ENCODE measurements at places on chromosomes 12 and 14.
A peak's percentile ranks its signal among the peaks of the same experiment; 100 is the strongest.

- peak; percentile 21 for DNase-seq
These were observed 772 bp downstream of the SCARB1 start for GRCh38 chr12:124862768-124863415.

DNA sequence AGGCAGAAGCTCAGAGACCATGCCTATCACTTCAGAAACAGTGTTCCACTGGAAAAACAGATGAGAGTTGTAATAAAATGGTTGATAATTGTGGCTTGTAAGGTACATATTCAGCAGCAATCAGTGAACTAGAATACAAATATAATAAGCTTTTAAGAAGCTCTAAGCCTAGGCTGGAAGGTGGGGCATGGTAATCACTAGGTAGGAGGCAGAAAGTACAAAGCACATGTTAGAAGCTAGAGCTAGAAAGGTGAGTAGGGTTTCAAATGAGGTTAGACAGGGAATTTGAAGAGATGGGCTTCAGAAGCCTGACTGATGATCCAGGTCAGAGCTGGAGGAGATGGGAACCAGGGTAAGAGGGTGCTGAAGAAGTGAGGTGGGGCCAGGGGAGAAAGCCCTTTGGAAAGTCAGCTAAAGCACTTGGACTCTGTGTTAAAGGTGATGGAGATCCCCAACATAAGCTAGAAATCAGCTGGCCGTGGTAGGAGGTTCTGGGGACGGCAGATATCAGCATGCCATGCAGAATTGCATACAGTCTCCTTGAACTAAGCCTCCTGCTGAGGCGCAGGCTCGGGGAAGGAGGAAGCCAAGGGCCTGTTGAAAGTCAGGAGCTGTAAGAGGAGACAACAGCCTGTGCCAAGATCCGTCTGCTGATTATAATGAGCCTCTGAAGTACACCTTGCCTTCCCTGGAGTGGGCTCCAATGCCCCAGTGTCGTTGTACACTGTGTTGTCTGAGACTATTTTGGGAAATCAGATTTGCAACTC, 659.4 kb downstream of the BCL11B start:
- no peak for DNase-seq

- DNase-seq: no peak
These were observed 34.5 kb downstream of the USP44 start for GRCh38 chr12:95516757-95517156.

DNA sequence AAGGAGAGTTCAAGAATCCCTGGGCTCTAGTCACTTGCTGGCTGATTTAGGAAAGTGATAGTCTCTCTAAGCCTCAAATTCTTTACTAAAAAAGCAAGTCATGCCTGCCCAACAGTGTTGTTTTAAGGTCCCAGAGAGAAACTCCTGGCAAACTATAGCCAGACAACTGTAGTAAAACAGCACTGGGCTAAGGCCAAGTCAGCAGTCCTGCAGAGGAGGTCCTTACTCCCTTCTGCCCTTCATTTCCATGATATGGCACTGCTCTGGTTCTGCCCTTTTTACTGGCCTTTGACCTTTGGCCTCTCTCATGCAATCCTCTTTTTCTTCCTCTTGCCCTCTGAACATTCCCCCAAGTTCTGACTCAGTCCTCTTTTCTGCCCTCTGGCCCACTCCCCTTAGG, 74.9 kb downstream of the VWF start:
- DNase-seq: no peak

DNA sequence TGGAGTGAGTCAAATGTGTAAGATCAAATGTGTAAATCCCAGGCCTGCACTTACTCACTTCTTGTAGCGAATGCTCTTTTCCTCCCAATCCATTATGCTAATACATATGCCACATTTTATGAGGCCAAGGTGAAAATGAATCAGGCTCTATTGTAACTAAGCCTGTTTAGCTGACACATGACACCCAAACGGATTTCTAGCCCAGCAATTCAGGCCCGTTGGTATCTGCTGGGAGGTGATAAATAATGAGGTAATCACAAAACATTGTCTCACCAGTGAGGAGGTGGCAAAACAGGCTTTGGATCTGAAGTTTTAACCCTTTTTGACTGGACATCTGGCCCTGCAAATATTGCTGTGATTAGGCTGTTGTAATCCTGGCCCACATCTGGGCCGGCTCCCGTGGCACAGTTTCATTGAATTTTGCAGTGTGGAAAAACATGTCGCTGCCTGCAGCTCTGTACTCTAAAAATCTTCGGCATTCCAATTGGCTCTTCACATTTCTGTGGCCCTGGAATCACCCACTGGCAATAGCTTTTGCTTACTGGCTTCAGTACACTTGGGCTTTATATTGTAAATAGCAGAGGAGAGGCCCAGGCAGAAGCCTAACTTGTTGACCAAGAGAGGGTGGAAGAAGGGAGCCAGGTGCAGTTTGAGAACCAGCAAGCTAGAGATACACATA, 106.1 kb downstream of the PAX9 start:
- DNase-seq: no peak

GRCh38 chr12:124481772-124482566, 85.4 kb downstream of the NCOR2 start:
- no peak for DNase-seq

DNA sequence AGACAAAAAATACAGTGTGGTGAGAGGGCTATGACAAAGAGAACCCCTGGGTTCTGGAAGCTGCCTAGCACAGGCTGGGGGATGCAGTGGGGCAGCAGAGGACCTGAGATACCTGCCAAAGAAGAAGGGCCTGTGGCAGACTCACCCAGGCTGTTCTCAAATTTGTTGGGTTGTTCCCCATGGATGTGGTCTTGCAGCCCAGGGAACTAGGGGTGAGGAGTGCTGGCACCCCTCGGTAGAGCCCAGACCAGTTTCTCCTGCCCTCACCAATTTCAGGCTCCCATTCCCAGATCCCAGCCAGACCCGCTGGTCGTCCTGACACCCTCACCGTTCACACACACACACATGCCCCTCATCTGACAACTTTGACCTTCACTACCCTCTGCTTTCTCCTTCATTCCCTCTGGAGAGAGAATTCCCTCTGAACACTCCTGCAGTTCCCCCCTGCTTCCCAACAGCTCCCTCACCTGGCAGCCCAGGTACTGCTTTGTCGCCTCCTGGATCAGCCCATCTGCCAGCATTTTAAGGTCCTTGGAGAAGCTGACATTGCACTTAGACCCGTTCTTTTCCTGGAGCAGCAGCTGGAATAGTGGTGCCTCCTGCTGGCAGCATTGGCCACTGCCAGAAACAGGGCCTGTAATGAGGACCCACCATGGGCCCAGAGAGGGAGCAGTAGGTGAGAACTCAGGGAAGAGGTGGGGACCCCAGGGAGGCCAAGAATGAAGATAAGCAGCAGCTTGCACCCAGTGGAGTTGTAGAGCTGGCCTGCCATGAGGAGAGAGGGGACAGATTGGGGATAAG, 5.9 kb upstream of the GDF11 start:
- DNase-seq: peak; percentile 61

GRCh38 chr12:61999311-61999710, 260.9 kb upstream of the USP15 start:
- DNase-seq: no peak

GRCh38 chr14:68246074-68246785, 426.7 kb downstream of the RAD51B start:
- DNase-seq: no peak

DNA sequence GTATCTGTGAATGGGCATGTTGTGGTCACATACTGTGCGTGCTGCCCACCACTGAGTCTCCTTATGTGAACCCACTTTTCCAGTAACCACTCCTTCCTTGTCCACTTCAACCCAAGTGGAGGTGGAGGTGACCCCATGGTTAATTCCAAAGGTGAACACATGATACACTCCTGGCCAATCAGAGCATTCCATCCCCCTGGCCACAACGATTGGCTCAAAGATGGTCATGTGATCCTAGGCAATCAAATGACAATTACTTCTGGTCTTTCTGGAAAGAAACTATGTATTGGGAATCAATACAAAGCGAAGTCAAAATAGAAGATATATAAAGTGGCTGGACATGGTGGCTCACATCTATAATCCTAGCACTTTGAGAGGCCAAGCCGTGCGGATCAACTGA, 20.2 kb upstream of the CCDC60 start:
- DNase-seq: no peak

DNA sequence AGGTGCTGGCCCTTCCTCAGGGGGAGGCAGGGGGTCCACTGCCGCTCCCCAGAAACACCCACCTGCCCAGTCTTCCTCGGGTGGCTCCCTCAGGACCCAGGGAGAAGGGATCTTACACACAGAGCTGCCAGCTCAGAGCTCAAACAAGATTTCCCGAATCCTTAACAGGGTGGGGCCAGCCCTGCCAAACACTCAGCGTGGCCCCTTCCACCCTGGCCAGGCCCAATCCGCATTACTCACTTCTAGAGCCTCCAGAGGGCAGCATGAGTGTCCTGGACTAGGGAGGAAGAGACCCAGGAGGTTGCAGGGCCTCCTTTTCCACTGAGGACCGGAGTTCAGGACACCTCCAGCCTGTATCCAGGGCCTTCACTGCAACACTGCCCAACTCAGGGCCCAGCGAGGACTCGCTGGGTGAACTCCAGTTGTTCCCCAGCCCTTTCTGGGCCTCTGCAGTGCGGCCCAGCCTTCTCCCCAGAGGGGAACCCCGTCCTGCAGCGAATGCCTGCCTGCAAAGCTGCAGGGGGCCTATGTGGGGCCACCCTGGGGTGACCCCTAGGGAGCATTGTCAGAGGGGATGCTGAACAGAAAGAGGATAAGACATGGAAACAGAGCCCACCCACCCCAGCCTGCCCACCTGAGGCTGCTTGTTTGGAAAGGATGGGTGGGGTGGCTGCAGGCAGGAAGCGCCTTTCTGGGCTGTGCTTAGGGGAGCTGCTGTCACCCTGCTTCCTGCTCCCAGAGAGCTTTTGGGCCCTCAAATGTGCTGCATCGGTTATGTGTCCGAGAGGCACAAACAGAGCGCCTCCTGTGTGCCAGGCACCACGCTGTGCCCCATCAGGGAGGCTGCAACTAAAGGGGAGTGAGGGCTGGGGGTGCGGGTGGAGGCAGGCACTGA, 43.8 kb downstream of the CCNK start:
- DNase-seq: no peak

DNA sequence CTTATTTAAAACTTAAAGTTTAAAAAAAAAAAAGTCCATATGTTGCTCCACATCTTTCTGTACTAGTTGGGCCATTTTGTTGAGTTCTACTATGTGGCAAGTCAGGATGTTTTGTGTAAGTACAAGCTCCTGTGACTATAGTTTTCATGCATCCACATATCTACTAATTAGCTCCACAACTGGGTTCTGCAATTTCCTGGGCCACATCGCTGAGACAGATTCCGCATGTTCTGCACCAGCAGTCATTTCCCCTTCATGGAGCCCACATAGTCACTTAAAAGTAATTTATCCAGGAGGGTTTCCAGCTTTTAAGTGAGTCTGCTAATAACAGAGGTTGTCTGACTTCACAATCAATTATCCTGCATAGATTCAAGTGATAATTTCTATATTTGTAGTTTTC, 461.4 kb downstream of the ZFP36L1 start:
- no peak for DNase-seq

GRCh38 chr14:94334872-94335271, 11.7 kb upstream of the SERPINA6 start:
- DNase-seq: no peak

DNA sequence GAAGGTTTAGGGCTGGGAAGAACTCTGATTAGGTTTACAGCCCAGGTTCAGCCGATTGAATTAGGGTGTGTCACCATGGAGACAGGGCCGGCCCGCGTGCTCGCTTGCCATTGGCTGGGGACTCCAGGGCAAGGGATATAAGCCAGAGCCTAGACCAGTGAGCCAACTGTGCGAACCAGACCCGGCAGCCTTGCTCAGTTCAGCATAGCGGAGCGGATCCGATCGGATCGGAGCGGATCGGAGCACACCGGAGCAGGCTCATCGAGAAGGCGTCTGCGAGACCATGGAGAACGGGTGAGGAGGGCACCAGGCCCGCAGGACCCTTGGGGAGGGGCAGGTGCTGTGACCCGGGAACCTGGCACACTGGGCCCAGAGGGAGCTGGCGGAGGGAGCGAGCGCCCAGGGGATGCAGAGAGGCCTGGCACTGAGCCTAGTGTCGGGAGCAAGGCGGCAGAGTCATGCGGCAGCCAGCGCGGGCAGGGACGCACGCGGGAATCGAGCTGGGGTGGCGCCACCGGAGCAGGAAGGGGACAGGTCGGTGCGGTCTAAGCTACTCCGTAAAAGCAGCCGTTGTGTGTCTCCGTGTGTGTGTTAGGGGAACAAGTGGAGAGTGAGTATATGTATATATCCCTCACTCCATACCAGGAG, at the start of gene PNP:
TSS of gene PNP (plus strand) at position 165 of the 648 bp plus-strand sequence. CDS start at position 284, 119 bp downstream.
- peak; percentile 78 for DNase-seq

DNA sequence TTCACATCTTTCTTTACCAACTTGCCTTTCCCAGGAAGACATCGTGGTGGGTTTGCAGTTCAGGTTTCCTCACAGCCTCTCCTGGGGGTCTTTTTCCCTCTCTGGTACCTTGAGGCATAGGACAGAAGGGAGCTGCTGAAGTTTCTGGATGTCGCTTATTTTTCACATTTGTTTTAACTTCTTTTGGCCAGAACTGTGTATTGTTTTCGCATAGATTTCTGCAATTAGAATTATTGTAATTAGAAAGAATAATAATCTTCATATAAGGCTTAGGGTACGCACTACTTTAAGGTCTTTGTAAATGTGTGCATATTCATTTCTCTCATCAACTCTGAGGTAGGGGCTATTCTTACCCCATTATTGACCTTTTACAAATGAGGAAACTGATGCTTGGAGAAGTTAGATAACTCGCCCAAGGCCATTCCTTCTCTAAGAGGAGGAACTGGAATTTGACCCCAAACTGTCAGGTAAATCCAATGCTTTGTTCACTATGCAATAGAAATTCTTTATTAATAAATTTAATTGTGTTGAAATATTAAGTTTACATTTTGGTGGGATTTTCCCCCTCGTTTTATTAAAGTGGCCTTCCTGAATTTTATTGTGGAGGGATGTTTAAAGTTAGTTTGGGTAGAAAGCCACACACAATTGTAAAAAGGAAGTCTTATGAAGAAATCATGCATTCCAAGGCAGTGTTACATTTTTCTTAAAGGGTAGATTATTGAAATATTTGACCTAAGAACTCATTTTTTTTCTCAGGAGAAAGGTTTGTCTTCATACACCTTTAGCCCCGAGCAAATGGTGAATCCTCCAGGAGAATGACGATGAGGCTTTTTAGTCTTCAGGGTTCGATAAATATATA, 12.1 kb upstream of the SLC38A2 start:
- DNase-seq: no peak

DNA sequence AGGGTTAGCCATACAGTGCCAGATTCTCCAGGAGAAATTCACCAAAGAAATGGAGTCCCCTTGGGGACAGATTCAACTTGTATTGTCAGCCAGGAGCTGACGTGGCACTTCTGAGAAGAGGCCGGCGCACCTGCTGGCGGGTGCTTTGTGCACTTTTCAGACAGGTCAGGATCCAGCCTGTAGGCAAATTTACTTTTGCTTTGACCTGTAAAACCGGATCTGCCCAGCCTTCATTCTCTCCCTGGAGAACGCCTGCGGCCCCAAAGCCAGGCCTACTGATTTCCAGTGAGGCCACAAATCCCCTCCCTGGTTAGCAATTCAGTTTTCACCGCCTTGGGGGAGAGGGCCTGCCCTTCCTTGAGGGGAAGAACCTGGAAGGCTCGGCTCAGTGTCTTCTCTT, 17.4 kb downstream of the P2RX4 start:
- no peak for DNase-seq
